ENCODE measurements at places on chromosomes 12 and 14.

DNA sequence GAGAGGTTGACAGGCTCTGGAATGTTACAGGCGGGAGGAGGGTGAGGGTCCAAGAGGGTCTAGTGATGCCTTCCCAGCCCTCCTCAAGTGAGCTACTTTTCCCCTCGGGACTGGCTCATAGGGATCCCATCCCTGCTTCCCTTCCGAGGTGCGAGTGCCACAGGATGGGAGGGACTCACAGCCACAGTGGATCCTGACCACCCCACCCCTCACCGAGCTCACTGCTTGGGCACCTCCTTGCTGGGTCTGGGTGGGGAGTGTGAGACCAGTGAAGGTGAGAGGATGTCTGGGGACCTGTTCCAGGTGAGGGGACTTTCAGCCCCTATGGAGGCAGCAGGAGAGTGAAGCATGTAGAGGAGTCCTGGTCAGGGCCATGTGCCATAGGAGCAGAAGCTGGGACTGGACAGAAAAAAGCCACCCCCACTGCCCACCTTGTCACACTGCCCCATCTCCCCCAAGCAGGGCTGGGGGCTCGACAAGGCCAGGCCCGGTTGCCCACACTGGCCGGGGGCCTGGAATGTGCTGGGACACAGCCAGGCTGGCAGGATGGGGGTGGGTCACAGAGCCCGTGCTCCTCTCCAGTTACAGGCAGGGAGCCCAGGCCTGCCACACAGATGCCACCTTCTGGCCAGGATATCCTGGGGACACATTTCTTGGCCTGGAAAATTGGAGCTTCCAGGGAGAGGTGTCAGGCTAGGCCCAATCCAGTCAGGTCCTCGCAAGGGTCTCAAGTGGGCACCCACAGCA is 1.7 kb upstream of the TNS2 start:
- no peak for DNase-seq

DNA sequence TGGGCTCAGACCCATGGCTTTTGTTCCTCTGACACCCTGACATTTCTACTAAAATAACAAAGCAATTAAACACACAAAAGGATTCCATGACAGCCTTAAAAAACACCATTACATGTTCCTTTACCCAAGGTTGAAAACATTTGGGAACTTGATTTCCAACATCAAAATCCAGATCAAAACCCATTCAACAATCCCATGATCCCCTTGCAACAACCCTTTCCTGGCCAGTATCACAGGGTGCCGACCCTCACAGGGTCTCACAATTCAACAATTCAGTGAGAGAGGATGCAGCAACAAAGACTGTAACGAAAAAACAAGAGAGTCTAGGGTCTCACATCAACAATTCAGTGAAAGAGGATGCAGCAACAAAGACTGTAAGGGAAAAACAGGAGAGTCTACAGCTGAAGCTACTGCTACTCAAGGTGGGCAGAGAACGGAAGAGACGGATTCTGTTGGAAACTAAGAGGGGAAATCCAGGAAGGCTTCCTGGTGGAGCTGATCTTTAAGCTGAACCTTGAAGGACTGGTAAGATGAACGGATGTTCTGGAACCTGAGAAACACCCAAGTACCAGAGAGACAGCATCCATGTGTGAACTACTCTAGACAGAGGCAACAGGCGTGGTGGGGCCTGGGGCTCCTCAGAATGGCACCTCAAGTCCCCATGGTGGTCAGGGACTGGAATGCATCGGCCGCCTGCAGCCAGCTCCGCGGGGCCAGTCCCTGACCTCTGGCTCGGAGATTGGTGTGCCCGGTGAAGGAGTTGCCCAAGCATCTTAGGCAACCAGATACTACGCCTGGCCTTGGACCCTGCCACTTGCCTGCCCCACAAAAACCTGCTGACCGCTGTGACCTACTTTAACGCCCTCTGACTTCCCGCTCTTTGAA is 22.7 kb upstream of the ZFP36L1 start:
- no peak for DNase-seq

GRCh38 chr14:70640938-70641547 is 673 bp upstream of the TTC9 start:
- peak; percentile 34 for DNase-seq

DNA sequence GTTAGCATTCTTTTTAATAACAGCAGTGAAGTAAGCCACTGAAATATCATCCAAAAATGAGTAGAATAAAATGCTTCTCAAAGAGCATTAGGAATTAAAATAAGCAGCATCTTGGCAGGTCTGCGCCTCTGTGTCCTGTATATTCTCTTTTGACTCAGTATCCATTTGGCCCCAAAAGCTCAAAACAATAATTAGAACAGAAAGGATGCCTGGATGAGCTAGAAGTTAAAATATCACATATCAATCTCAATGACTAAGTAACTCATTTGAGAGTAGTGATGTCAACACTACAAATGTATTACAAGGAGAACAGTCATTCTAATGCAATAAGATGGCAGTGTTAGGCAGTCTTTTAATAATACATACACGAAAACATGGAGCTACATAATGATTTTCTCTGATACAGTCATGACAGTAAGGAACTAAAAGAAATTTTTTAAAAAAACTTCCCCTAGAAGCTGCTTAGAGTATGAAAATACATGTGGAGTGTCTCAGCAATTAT is 160.9 kb upstream of the ABCD2 start:
- peak; percentile 11 for DNase-seq

DNA sequence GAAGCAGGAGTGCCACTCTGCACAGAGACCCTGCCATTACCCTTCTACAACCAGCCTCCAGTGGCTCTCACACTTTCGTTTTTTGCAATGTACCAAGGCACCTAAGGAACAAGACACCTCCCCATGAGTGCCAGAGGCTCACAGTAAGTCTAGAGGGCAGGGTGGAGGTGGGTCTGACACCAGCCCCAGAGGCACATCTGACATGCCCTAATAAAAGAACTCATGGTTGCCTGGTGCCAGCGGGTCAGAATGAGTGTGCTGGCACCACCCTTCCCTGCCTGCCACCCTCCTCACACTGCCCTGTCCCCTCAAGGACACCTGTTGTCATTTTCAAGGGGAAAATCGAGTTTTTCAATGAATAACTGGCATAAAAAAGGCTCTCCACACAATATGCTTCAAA is 161.2 kb downstream of the FOXN3 start:
- no peak for DNase-seq

DNA sequence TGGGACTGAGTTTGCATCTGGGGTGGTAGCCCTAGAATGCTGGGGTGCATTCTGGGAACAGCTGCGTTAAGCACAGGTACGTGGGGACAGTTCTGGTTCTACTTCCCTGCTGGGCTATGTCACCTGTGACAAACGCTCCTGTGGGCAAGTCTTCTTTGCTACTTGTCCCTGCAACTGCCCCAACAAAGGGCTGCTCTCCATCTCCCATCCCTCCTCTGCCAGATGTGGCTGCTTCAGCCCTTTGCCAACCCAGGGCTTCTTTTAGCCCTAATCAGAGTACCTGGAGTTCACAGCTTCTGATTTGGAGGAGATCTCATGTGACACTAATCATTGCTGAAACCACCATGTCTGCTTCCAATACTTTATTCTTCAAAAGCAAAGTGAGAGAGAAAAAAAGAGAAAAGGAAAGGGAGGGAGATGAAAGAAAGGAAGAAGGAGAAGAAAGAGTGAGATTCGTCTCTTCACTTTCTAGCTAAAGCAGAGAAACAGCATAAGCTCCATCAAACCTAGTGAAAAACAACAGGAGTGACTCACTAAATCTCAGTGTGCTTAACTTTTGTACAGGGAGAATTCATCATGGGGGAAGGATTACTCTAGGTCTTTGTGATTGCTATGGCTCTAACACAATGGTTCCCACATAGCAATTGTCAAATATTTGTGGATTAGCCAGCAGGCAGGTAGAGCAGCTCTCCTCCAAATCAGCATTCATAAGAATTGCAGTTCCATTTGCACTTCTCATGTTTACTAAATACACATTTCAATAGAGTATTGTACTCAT is 174.8 kb downstream of the LRIG3 start:
- peak; percentile 56 for DNase-seq

DNA sequence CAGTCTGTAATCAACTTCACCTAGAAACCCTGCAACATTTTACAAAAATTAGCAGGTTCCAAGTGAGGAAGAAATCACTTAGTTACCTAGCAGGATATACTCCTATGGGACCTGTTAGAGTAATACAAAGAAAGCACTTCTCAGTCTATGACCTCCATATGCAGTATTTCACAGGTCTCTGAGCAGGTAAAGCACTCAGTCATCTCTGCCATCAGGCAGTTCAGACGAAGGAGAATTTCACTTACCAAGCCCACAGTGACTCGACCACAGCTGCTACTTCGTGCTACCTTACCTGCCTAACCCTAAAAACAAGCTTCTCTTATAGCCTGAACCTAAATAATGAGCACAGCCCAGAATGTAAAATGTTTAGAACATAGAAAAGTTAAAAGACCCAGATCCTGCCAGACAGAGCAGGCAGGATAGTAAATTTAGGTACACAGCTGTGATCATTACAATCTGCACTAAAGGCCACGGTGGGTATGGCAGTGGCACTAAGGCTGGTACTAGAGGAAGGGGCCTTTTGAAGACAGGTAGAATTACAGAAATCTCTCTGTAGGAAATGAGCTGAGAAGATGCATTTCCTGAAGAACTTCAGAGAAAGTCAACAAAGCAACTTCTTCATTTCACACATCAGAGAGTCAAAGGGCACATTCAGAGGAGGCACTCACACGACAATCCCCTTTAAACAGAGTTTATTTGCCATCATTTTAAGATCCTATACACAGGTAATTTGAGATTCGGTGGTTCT is 35.7 kb downstream of the DCAF5 start:
- no peak for DNase-seq

- no peak for DNase-seq
Measured at GRCh38 chr12:122206111-122206881, 2.8 kb downstream of the B3GNT4 start.

DNA sequence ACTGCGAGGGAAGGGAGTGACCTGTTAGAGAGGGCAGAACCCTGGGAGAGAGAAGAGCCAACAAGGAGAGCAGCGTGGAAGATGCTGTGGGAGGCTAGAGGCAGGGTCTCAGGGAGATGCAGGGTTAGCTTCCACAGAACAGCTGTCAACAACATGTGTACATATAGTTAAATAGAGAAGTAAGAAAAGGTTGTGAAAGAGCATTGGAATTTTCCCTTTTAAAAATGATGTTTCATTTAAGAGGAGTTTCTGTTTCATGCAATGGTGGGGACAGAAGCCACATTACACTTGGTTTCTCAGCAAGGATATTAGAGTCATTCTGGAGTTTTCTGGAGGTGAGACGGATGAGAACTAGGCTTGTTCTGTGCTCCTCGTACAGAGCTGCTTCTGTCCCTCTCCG is 23.8 kb upstream of the TBC1D30 start:
- DNase-seq, result no peak

- DNase-seq, result peak; percentile 30
Measured at GRCh38 chr12:125402874-125403789, 337.9 kb downstream of the AACS start.

DNA sequence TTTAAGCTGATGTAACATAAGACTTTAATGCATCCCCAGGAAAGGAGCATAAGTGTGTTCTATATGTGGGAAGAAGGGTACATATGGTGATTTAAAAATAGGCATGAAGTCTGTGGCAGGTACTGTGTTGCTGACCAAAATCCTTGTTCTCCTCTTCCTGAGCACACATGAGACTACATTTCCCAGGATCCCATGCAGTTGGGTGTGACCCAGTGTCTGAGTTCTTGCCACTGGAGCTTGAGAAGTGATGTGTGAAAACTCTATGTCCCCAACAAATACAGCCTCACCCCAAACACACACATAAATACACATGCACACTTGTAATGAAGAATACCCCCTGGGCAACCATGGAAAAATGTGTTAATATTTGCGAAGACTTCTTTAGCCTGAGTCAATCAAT is 8.5 kb upstream of the SMIM10L1 start:
- peak; percentile 3 for DNase-seq

GRCh38 chr12:12714276-12715021 is 2.7 kb upstream of the CDKN1B start:
- DNase-seq, result no peak

DNA sequence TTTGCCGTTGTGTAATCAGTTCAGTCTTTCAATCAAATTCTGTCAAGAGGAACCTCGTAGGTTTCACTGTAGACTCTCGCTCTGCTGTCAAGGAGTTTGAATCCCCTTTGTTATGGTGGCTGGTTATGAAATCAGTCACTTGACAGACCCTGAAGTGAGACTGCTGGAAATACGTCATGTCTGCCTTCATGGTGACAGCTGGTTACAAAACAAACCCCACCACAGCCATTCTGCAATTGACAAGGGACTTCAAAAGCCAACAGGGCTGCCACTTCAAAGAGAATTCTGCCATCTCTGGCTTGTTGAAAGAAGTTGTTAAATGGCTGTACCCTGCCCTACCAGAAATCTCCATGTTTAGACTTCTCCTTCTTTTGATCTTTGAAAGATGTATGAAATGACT is 286.9 kb downstream of the ERC1 start:
- no peak for DNase-seq

GRCh38 chr12:122318607-122319605 is 52.6 kb upstream of the VPS33A start:
- DNase-seq, result peak; percentile 92

GRCh38 chr14:93926245-93926872 is 785 bp upstream of the FAM181A start:
- DNase-seq, result no peak

DNA sequence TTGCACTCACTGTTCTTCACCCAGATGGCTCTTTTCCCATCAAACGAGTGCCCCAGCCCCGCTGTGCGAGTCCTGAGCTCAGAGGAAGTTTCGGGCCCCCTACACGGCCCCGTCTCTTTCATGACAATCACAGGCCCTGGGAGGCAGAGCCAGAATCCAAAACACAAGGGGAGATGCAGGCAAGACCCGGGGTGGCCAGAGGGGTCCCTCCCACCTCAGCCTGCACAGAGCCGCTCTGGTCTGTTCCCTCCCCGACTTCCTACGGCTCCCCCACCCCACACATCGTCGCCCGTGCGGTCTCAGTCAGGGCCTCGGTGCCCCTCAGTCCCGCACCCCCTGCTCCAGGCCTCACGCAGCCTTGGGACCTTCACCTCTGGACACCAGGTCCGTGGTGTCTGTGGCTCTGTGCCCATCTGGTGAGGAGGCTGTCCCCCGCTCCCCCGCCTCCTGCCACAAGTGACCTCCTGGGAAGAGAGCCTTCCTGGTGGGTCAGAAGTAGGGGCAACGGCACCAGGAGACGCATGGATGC is 8.9 kb downstream of the GPR132 start:
- no peak for DNase-seq

- peak; percentile 30 for DNase-seq
Measured at GRCh38 chr14:32078858-32079216, 1.7 kb downstream of the ARHGAP5 start.

GRCh38 chr12:11307143-11307542 is 3.1 kb downstream of the PRB4 start:
- no peak for DNase-seq

DNA sequence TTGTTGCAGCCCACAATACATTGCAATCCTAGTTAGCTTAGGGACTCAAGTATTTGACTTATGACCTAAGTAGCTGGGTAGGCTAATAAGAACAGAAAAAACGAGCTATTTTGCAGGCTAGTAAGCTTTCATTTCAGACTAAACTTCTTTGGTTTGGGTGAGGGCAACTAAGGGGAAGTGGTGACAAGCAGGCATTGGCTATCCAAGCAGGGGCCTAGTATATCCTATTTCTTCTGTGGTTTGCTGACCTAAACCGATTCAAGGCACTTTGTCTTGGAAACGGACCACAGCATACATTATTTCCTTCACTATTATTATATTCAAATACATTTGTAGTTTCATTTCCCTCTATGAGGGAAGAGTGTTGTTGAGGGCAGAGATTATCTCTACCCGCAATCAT is 21.6 kb upstream of the SLC5A8 start:
- no peak for DNase-seq
